ENCODE measurements at places on chromosomes 3 and 15. TPM values are rescaled to one million over a fixed set of nuclear protein-coding genes. Genes with fewer than 3 reads are reported as not detected.
A peak's percentile ranks its signal among the peaks of the same experiment; 100 is the strongest.

DNA sequence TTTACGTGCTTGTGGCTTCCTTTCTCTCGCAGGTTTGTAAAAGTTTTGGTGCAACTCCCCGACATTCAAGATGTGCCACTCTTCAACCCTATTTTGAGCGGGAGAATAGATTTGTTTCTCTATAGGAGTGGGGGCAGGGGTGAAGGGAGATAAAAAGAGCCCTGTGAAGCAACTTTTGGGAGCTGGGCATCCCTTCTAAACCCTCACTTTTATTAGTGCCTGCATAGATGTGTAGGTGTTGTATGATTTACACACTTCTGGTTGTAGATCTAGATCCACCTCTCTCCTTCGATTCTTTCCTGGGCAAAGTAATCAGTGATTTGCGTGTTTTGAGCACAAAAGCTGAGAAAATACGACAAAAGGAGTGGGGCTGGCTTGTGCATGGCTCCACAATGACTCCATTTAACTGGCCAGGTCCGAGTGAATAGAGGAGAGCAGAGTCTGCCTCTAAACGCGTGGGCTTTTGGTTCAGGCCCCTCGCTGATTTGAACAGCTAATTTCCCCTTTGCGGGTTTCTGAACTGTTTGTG, 17.7 kb downstream of the SOX2 start:
- H3K4me3 ChIP-seq, result no peak overlapping the region
- peaks cover 56% of the 10 kb centered on the region for H3K27me3 ChIP-seq
- peaks cover 32% of the 10 kb centered on the region for H3K4me1 ChIP-seq
- no peak for DNase-seq
- no peaks in the 10 kb centered on the region for H3K36me3 ChIP-seq

OR5K3 gene
- not detected for total RNA-seq

DNA sequence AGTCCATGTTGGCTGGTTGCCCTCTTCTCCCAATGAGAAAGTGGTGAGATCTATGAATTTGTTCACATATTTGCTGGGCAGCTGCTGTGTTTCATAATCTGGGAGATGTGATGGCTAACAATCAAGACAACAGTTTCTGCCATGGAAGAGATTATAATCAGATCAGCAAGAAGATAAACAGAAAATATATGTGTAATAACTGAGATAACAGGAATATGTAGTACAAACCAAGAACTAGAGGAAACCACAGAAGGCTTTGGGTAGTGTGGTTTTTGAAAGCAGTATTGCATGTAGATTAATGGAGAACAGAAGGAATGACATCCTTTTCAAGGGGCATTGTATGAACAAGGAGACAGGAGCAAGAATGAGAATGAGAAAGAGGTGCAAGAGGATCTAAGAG, 12.2 kb upstream of the CSTA start:
- DNase-seq, result no peak
- H3K36me3 ChIP-seq, result no peaks in the 10 kb centered on the region
- H3K27ac ChIP-seq, result no peak overlapping the region
- no peaks in the 10 kb centered on the region for H3K4me1 ChIP-seq
- H3K27me3 ChIP-seq, result peaks cover 20% of the 10 kb centered on the region

- H3K4me1 ChIP-seq, result no peaks in the 10 kb centered on the region
- no peak overlapping the region for H3K4me3 ChIP-seq
- no peak overlapping the region for H3K27ac ChIP-seq
- no peak for DNase-seq
Observed at GRCh38 chr3:98561727-98562521, 30.1 kb downstream of the GPR15 start.

OCA2 gene
- total RNA-seq, result 3.3 TPM

DNA sequence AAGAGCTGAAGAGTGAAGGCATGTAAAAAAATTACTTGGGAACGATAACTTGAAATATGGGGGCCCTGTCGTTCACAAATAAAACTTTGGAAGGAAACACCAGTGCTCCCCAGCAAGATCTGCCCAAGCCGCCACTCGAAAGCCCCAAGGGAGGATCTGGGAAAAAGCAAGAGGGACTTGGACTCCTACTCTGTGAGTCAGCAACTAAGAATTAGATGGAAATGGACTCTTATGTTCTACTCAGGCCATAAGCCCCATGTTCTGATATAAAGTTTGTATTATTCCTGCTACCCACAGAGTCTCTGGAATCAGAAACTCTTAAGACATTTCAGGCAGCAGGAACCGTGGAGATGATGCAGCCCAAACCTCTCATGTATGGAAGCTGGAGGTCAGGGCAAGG, 75.7 kb downstream of the ITGB5 start:
- peak overlapping the region; percentile 9 for H3K4me3 ChIP-seq
- H3K27me3 ChIP-seq, result no peaks in the 10 kb centered on the region
- peak overlapping the region; percentile 99 for H3K27ac ChIP-seq

RAD51 gene
- total RNA-seq, result 6.9 TPM

EIF2A gene
- 52.4 TPM for total RNA-seq

- no peak for DNase-seq
- H3K27ac ChIP-seq, result no peak overlapping the region
- peaks cover 4% of the 10 kb centered on the region for H3K27me3 ChIP-seq
- H3K36me3 ChIP-seq, result no peaks in the 10 kb centered on the region
- no peaks in the 10 kb centered on the region for H3K4me1 ChIP-seq
Observed at GRCh38 chr3:165256554-165257065, 60.4 kb upstream of the SLITRK3 start.

CLDN16 gene
- total RNA-seq, result not detected

FRMD4B gene
- 10.6 TPM for total RNA-seq

GOLGA6L25 gene
- not detected for total RNA-seq

Measured in chondrocyte (in vitro differentiated cells).